ENCODE measurements at places on chromosomes 13 and 19. TPM values are rescaled to one million over a fixed set of nuclear protein-coding genes. Genes with fewer than 3 reads are reported as not detected.

The CFAP97D2 gene
- total RNA-seq, result not detected

The ZNF790 gene
- total RNA-seq, result 12.1 TPM

The NLRP11 gene
- total RNA-seq, result not detected

The OR7D2 gene
- total RNA-seq, result 1.8 TPM

The DIAPH3 gene
- total RNA-seq, result 11.4 TPM

The GMIP gene
- 29.2 TPM for total RNA-seq

The IGSF23 gene
- 1.7 TPM for total RNA-seq

The AKT2 gene
- 200 TPM for total RNA-seq

The GPC6 gene
- 50.3 TPM for total RNA-seq

GRCh38 chr13:86464193-86464592 lies 665.0 kb upstream of the SLITRK6 start:
- H3K27me3 ChIP-seq, result no peaks in the 10 kb centered on the region
- H3K4me3 ChIP-seq, result no peak overlapping the region
- no peak for DNase-seq
- H3K36me3 ChIP-seq, result no peaks in the 10 kb centered on the region
- no peak overlapping the region for H3K27ac ChIP-seq

- H3K4me3 ChIP-seq, result no peak overlapping the region
- no peaks in the 10 kb centered on the region for H3K4me1 ChIP-seq
- H3K27me3 ChIP-seq, result no peaks in the 10 kb centered on the region
- no peak for DNase-seq
Observed at GRCh38 chr13:23292586-23292985, 111.8 kb downstream of the SGCG start.

- peak within 1 kb of the TSS; percentile 89 for H3K4me3 ChIP-seq
- H3K4me1 ChIP-seq, result peaks cover 25% of the 10 kb centered on the region
- DNase-seq, result peak; percentile 97
- peak within 1 kb of the TSS; percentile 99 for H3K27ac ChIP-seq
Observed at GRCh38 chr19:3970808-3971598, at the start of gene DAPK3. Gene DAPK3 (minus strand): TSS chr19:3971099. CDS start chr19:3969735, 1,364 bp downstream.

DNA sequence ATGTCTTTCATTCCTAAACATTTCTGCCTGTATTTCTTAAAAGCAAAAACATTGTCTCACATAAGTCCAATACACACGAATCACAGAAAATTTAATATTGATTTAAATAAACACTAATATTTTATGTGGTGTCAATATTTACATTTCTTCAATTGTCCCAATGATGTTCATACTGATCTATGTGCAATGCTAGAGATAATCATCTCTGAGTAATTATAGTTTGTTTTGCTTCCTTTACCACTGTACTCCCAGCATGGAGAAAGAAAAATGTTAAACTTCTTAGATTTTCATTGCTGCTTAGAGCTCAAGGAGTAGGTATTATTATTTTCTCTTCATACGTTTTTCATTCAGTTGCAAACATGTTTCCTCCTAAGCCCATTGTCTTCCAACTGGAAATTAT lies 434.2 kb upstream of the PRR20A start:
- H3K4me1 ChIP-seq, result peaks cover 2% of the 10 kb centered on the region
- no peak overlapping the region for H3K4me3 ChIP-seq
- H3K27me3 ChIP-seq, result no peaks in the 10 kb centered on the region
- H3K27ac ChIP-seq, result no peak overlapping the region
- no peaks in the 10 kb centered on the region for H3K36me3 ChIP-seq

- no peak overlapping the region for H3K27ac ChIP-seq
- H3K4me1 ChIP-seq, result peaks cover 34% of the 10 kb centered on the region
- H3K36me3 ChIP-seq, result no peaks in the 10 kb centered on the region
- H3K27me3 ChIP-seq, result no peaks in the 10 kb centered on the region
Observed at GRCh38 chr19:51359294-51359693, 6.9 kb downstream of the ETFB start.

- DNase-seq, result no peak
- H3K27ac ChIP-seq, result no peak overlapping the region
Observed at GRCh38 chr19:29934257-29934656, 7.8 kb upstream of the URI1 start.

- no peaks in the 10 kb centered on the region for H3K36me3 ChIP-seq
- H3K27ac ChIP-seq, result no peak overlapping the region
- no peaks in the 10 kb centered on the region for H3K4me1 ChIP-seq
- no peak overlapping the region for H3K4me3 ChIP-seq
Observed at GRCh38 chr13:97555034-97555433, 121.1 kb downstream of the RAP2A start.

GRCh38 chr13:50222569-50223332 lies 207.5 kb downstream of the KCNRG start:
- no peak for DNase-seq
- no peak overlapping the region for H3K4me3 ChIP-seq

- H3K27me3 ChIP-seq, result no peaks in the 10 kb centered on the region
- no peak overlapping the region for H3K27ac ChIP-seq
- H3K4me1 ChIP-seq, result no peaks in the 10 kb centered on the region
- H3K36me3 ChIP-seq, result no peaks in the 10 kb centered on the region
Observed at GRCh38 chr13:113978741-113979481, 5.0 kb upstream of the C13orf46 start.

GRCh38 chr19:43437712-43438111 lies 23.0 kb downstream of the TEX101 start:
- no peaks in the 10 kb centered on the region for H3K36me3 ChIP-seq
- H3K27ac ChIP-seq, result no peak overlapping the region
- no peak overlapping the region for H3K4me3 ChIP-seq
- no peaks in the 10 kb centered on the region for H3K4me1 ChIP-seq
- peaks cover 20% of the 10 kb centered on the region for H3K27me3 ChIP-seq

GRCh38 chr13:67052550-67053490 lies 177.3 kb downstream of the PCDH9 start:
- H3K36me3 ChIP-seq, result no peaks in the 10 kb centered on the region
- H3K27ac ChIP-seq, result no peak overlapping the region
- H3K27me3 ChIP-seq, result no peaks in the 10 kb centered on the region
- no peak for DNase-seq
- no peak overlapping the region for H3K4me3 ChIP-seq
- H3K4me1 ChIP-seq, result peaks cover 6% of the 10 kb centered on the region

GRCh38 chr19:32542477-32543108 lies 38.4 kb upstream of the PDCD5 start:
- H3K36me3 ChIP-seq, result no peaks in the 10 kb centered on the region
- no peak overlapping the region for H3K4me3 ChIP-seq
- H3K27ac ChIP-seq, result no peak overlapping the region

DNA sequence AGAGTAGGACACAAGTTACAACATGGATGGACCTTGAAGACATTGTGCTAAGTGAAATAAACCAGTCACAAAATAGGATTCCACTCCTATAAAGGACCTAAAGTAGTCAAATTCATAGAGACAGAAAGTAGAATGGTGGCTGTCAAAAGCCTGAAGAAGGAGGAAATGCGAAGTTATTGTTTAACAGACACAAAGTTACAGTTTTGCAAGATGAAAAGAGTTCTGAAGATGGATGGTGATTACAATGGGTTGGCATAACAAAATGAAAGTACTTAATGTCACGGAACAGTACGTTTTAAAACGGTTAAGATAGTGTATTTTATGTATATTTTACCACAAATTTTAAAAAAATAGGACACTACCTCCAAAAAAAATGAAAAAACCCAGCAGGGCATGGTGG lies 34.8 kb downstream of the FOXO1 start:
- no peak overlapping the region for H3K4me3 ChIP-seq
- no peak overlapping the region for H3K27ac ChIP-seq
- no peaks in the 10 kb centered on the region for H3K27me3 ChIP-seq
- peaks cover 14% of the 10 kb centered on the region for H3K4me1 ChIP-seq

GRCh38 chr19:40217027-40217810 lies 965 bp downstream of the TTC9B start:
- peaks cover 3% of the 10 kb centered on the region for H3K4me1 ChIP-seq
- peaks cover 53% of the 10 kb centered on the region for H3K27me3 ChIP-seq
- H3K4me3 ChIP-seq, result peak overlapping the region; percentile 1
- peak; percentile 48 for DNase-seq
- H3K27ac ChIP-seq, result no peak overlapping the region

GRCh38 chr13:27083183-27083582 lies 88.4 kb downstream of the USP12 start:
- peaks cover 28% of the 10 kb centered on the region for H3K36me3 ChIP-seq
- no peaks in the 10 kb centered on the region for H3K27me3 ChIP-seq
- no peak overlapping the region for H3K4me3 ChIP-seq
- no peak for DNase-seq
- peaks cover 20% of the 10 kb centered on the region for H3K4me1 ChIP-seq

DNA sequence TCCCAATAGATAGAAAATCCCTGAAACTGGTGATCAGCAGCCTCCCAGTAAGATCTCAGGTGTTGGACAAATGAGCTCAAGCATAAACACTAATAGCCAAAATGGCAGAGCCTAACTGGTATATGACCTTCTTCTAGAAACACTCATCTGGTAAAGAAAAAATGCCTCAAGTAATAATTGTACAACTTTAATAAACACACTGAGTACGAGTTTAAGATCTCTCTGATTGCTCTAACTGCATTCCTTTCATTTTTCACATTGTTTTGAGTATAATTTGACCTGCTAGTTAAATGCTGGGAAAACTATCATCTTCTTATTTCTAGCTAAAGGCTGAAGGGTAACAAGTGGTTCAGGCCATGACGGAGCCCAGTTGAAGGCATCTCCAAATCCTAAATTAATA lies 2009.5 kb upstream of the PCDH20 start:
- H3K36me3 ChIP-seq, result no peaks in the 10 kb centered on the region
- H3K27ac ChIP-seq, result no peak overlapping the region
- no peaks in the 10 kb centered on the region for H3K27me3 ChIP-seq
- H3K4me3 ChIP-seq, result no peak overlapping the region

GRCh38 chr13:103810026-103810425 lies 743.8 kb upstream of the SLC10A2 start:
- H3K27ac ChIP-seq, result no peak overlapping the region
- no peak for DNase-seq
- H3K36me3 ChIP-seq, result no peaks in the 10 kb centered on the region

GRCh38 chr19:14492756-14493337 lies 3.1 kb downstream of the GIPC1 start:
- no peak overlapping the region for H3K27ac ChIP-seq
- H3K4me3 ChIP-seq, result no peak overlapping the region
- H3K4me1 ChIP-seq, result peaks cover 17% of the 10 kb centered on the region
- no peak for DNase-seq

DNA sequence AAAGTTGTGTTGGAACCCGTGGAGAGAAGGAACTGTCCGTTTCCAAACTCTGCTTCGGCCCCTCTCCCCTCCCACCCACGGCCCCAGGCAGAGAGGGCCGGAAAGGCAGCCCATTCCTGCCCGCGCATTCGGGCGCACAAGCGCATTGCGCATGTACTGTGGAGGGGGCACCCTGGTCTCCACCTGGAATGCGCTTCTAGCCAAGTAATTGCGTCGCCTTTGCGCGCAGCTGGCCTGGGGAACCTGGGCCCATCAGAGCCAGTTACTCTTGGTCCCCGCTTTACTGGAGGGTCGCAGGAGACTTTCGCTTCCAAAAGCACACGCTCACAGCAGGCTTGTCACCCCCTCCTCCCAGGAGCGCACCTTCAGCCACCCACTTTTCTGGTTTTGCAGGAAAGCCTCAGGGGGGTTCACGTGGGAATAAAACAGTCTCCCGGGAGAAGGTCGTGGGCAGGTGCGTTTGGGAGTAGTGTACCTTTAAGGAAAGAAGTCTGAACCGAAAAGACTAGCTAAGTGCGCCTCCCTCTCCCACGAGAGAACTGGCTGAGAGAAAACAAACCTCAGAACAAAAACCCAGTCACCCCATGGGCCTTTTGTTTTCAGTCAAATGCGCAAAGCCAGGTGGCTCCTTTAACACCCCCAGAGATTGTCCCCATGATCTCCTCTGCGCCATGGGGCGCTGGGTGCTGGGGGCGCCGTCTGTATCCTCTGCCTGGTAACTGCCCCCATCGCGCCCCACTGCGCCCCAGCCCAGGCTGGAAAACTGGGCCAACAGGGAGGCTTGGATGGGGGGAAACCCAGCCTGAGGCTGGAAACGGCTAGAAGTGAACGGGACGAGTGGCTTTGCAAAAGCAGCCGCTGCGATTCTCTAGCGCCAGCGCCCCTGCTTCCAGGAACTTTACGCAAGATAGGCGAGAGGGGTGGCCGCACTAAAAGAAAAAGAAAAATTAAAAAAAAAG lies 28.5 kb downstream of the GSX1 start:
- H3K27ac ChIP-seq, result no peak overlapping the region
- peaks cover 1% of the 10 kb centered on the region for H3K36me3 ChIP-seq
- no peaks in the 10 kb centered on the region for H3K4me1 ChIP-seq
- H3K4me3 ChIP-seq, result no peak overlapping the region
- H3K27me3 ChIP-seq, result peaks cover 97% of the 10 kb centered on the region
- DNase-seq, result no peak

- no peak overlapping the region for H3K4me3 ChIP-seq
- DNase-seq, result no peak
- no peak overlapping the region for H3K27ac ChIP-seq
- H3K36me3 ChIP-seq, result no peaks in the 10 kb centered on the region
- no peaks in the 10 kb centered on the region for H3K27me3 ChIP-seq
- H3K4me1 ChIP-seq, result no peaks in the 10 kb centered on the region
Observed at GRCh38 chr13:32902874-32903273, 113.3 kb upstream of the KL start.

DNA sequence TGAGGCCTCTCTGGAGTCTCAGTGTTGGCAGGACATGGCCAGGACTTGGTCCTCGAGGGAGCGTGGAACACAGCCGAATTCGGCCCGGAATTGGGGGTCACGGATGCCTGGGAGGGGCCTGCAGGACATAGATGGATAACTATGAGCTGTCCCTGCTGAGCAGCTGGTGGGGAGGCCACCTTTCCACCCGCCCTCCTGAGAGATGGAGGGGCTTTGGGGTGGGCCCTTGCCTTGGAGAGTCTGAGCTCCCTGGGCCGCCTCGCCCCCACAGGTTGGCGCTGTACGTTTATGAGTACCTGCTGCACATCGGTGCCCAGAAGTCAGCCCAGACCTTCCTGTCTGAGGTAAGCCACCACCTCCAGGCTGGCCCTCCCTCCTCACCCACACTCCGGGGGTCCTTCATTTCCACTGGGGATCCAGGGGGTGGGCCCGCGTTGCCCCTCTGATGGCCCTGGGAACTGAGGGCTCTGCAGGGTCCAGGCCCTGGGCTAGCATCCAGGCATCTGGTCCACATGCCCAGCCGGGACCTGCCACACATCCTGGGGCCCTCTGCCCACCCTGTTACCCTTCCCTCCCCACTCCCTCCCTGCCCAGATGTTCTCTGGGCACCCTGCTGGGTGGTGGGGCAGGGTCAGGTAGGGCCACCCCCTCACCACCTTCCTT lies 8.0 kb downstream of the SSBP4 start:
- peaks cover 10% of the 10 kb centered on the region for H3K27me3 ChIP-seq
- no peak overlapping the region for H3K4me3 ChIP-seq
- no peak overlapping the region for H3K27ac ChIP-seq
- H3K36me3 ChIP-seq, result no peaks in the 10 kb centered on the region

DNA sequence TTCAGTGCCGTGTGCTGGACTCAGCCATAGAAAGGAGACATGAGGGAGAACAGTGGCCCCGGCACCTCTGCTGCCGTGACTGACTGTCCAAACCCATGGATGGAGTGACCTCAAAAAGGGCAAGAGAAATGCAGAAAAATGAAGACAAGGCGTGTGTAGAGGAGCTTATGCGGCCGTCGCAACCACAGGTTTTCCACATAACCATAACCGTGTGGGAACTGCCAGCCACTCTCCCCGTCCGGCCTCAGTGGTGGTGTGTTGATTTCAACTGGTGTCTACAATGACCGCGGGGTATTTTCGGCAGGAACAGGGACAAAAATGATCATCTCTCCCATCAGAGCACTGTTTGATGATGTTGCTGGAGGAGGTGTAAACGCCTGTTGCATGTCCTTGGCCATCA lies 42.9 kb upstream of the F7 start:
- DNase-seq, result no peak
- no peaks in the 10 kb centered on the region for H3K4me1 ChIP-seq
- H3K36me3 ChIP-seq, result peaks cover 9% of the 10 kb centered on the region

Measured in progenitor cell of endocrine pancreas (in vitro differentiated cells).